ENCODE measurements at places on chromosomes 5 and 9.

- no peak for DNase-seq
Measured at GRCh38 chr9:82091610-82092009, 103.0 kb downstream of the SPATA31D1 start.

DNA sequence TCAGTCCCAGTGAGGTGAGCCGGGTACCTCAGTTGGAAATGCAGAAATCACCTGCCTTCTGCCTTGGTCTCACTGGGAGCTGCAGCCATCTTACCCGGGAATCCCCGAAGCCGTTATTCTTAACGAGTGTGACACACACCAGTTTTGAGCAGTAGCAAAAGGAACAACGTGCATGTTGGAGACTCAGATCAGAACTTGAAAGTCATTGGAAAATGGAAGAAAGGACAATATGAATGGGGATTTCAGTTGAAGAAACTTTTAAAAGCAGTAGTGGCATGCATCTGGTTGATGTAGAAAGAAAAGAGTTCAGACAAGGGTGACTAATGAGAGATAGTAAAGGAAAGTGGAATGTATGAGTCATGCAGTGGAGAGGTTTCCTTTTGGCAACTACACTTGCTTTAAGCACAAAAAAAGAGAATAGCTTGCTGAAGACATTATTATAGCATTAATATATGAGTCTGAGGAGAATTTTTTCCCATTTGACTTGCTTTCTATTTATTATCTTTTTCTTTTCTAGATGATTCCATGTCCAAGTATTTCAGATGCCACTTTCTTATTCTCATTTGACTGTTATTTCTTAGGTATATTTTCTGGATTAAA lies 44.4 kb upstream of the ANKDD1B start:
- DNase-seq: peak; percentile 94

DNA sequence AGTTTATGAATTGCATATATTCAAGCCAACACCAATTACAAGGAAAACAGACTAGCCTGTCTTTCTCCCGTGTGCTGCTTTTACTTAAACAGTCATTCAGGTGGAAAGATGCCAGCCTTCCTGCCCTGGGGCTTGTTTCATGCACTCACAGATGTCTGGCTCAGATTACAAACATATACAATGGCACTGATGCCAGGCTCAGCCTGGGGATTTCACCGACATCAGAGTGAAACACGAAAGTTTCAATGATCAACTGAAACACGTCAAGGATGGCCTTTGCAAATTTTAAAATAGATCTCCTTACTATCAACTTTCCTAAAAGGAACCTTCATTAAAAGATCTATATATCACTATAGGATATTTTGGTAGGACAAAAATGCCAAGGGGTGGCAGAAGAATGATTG lies 1576.5 kb downstream of the EFNA5 start:
- DNase-seq: peak; percentile 33

DNA sequence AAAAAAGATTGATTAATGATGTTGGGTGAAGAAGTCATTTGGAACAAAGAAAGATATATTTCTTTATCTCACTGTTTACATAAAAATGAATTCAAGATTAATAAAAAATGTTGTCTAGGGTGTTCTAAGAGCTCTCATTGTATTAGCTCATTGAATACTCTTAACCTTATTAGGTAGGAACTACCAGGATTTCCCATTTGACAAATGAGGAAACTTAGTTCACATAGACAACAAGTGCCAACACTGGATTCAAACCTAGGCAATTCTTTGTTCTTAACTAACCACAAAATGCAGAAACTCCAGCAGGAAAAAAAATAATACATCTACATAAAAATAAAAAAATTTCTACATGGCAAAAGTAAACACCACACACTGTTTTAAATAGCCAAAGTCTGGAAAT lies 175.8 kb downstream of the RAPGEF6 start:
- peak; percentile 25 for DNase-seq

- DNase-seq: peak; percentile 79
Measured at GRCh38 chr9:20358207-20358606, 264.1 kb downstream of the MLLT3 start.

DNA sequence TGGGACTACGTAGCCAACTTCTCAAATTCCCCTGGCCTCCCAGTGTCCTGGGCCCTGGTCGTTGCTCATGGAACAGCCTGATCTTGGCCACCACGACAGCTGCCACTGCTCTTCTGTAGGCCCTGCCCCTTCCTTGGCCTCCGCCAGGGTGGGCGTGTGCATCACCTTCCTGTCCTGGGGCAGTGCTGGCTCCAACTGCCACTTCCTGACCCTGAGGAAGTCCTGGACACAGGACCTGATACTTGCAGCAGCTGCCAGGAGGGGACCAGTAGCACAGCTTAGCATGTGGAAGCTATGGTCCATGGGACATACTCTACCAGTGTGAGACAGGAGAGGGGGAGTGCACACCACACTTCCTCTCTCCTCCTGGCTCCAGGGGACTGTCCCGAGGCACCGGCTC lies 145.2 kb downstream of the TENT4A start:
- DNase-seq: no peak

- peak; percentile 31 for DNase-seq
Measured at GRCh38 chr5:93378073-93378472, 202.9 kb downstream of the NR2F1-AS1 start.

DNA sequence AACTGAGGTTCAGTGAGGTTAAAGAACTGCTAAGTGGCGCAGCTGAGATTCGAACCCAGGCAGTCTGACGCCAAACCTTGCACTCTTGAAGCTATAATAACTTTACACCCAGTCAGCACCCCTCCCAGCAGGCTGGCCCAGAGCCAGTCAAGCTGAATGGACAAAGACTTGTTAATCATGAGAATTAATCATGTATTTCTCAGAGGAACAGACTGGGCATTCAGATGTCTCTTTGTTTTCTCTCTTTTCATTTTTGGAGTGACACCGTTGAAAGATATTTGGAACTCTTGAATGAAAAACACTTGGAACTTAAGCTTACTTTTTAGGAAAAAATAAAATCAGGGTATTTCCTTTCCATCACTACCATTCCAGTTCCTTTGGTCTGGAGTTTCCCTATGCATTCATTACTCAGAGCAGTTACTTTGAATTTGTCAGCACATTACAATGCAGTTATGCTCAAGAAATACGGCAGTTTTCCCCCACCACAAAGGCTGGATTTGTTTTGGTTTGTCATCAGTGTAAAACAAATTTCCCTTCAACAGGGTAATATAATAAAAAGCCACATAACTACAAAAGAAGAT lies 22.6 kb upstream of the MAMDC2 start:
- DNase-seq: peak; percentile 94

- no peak for DNase-seq
Measured at GRCh38 chr9:90698871-90699440, 56.3 kb upstream of the DIRAS2 start.

- no peak for DNase-seq
Measured at GRCh38 chr5:27705661-27706060, 667.3 kb upstream of the CDH9 start.

DNA sequence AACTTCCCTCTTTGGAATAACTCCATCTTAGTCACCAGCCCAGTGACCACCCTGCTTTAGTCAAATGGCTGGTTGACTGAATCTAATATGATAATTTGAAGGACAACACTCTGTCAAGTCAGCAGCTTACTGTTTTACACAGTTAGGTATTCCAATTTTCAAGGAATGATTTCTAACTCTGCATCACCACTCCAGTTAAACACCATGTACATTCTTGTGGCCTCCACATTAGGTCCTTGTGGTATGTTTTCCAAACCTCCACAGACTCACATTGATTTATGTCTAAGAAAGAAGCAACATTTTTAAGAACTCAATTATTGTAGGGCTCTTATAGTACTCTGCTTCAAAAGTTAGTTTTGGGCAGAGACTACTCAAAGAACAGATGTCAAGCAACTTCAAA lies 110.7 kb downstream of the TLE1 start:
- DNase-seq: peak; percentile 86

DNA sequence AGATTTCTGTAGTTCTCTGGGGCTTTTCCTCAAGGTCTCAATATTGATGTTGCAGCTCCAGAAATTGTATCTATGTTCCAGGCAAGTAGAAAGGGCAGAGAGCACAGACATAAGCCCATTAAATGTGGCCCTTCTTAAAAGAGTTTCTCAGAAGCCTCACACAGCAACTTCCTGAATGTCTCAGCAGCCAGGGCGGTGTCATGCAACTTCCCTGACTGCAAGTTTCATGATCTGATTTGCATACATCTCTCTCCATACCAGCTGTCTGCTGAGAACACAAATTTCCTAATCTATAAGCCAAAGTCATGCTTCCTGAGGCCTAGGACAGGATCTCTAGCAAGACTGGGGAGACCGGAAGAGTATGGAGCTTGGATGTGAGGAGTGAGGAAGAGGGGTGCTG lies 13.0 kb downstream of the RGS7BP start:
- no peak for DNase-seq

DNA sequence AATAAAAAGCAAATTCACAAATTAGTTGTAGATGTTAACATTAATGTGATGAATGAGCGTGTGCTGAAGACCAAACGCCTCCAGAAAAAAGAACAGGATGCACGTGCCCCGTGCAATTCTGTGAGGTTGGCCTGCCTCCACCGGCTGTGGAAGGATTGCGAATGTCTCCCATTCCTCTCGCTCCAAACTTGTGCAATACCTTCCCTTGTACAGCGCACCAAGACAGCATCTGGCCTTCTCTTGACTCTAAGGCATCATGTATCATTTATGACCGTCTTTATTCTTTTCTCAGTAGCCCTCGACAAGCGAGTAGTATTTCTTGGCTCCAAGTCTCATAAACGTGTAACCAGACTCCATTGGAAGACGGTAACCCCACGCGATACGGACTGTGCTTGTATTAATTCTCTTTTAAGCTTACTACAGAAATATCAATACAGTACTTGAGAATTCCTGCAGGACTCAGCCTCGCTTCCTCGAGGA lies 1.5 kb upstream of the TESK1 start:
- DNase-seq: peak; percentile 93

DNA sequence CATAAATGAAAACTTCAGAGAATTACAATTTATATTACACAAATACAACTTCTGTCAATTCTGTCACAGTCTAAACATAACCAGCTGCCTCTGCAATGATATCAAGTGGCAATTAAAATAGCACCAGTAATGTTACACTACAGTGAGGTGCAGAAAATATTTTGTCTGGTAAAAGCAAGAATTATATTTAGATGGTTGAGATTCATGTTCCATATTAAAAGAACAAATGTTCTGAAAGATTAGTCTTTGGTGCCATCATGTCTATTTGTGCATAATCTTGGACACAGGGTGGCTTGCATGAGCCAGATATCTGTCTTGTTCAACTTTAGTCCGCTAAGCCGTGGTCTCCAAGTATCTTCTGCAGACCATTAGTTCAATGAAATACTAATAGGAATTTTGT lies 29.0 kb upstream of the PRR16 start:
- DNase-seq: no peak

DNA sequence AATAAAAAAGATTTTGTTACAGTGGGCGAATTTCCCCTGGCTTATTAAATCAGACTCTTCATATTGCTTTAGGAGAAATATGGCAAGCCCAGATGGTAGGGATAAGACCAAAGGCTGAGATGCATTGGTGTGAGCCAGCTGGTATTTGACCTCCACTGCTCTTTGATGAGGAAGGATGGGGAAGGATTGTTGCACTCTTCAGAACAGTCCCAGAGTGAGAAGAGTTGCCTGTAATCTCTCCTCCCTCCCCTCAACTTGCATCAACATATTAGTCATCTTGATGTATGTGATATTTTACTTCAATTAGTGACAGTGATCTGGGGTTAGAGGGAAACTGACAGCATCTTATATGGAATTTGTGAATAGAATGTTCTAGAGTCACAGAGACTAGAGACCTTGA lies 136.6 kb downstream of the ADAMTS12 start:
- DNase-seq: peak; percentile 48

DNA sequence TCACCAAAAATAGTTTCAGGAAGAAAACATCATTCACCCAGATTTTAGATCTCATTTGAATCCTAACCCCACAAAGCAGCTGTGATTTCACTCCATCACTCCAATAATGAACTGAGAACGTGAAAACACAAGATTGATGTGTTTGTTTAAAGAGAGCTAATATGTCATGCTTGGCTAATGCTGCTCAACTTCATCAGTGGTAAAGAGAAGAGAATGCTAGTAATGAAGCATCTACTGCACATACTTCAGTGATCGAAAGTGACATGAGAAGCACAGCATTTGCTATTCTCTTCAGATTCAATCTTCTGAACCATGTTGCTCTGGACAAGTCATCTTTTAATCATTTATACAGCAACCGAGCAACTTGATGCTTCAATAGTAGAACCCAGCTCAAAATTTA lies 874.7 kb downstream of the EFNA5 start:
- DNase-seq: no peak

GRCh38 chr5:137220523-137220927 lies 278.6 kb downstream of the SPOCK1 start:
- DNase-seq: peak; percentile 76

DNA sequence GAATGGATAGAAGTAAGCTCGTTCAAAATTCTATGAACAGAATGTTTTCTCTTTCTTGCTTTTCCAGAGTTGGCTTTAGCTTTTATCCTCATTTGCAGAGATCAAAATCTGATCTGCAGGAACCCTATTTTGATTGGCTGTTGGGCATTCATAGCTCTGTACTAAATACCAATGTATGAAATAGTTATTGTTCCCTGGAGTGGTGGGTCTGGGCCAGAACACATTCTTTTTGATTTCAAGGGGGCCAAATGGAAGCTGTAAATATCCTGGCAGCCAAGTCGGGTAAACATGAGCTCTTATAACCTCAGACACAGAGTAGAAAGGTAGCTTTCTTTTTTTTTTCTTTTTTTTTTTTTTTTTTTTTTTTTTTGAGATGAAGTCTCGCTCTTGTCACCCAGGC lies 241.5 kb downstream of the PDZD2 start:
- DNase-seq: no peak

DNA sequence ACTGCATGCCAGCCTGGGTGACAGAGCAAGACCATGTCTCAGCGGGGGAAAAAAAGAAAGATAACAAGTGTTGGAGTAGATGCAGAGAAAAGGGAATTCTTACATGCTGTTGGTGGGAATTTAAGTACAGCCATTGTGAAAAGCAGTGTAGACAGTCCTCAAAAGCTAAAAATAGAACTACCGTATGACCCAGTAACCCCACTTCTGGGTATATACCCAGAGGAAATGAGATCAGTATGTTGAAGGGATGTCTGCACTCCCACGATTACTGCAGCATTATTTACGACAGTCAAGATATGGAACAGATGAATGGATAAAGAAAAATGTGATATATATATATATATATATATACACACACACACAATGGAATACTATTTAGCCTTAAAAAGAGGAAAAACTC lies 225.3 kb upstream of the SLC24A2 start:
- DNase-seq: no peak

DNA sequence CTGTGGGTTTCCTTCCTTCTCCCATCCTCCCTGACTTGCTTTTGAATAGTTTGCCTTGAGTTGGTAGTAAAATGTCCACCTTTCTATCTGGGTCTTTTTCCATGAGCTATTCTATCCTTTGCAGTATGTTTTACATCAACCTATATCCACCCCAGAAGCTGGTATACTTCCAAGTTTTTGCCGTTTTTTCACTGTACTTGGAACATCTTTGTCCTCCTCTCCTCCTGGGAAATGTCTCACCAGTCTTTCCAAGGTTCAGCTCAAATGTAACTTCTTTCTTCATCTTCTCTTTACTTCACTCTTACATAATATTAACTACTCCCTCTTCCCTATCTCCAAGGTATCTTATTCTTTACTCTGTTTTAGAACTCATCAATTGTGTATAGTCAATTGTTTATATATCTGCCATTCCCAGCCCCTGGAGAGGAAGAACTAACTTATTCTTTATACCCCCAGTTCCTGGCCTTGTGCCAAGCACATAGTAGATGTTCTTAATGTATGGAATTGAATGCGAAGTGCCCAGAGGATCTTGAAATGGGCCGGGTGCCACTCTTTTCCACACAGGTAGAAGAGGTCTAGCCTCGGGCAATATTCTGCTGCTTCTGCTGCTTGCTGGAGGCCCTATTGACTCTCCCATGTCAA lies 34.9 kb upstream of the SLC1A3 start:
- DNase-seq: no peak

- DNase-seq: no peak
Measured at GRCh38 chr9:71706176-71706575, 62.1 kb downstream of the CEMIP2 start.

Measured in amniotic epithelial cell (primary cell).